ENCODE measurements at places on chromosomes 7 and 10.

- no peak for DNase-seq
Observed at GRCh38 chr7:31311552-31311951, 29.0 kb downstream of the NEUROD6 start.

GRCh38 chr10:47331491-47331890 is 9.2 kb downstream of the GDF2 start:
- no peak for DNase-seq

DNA sequence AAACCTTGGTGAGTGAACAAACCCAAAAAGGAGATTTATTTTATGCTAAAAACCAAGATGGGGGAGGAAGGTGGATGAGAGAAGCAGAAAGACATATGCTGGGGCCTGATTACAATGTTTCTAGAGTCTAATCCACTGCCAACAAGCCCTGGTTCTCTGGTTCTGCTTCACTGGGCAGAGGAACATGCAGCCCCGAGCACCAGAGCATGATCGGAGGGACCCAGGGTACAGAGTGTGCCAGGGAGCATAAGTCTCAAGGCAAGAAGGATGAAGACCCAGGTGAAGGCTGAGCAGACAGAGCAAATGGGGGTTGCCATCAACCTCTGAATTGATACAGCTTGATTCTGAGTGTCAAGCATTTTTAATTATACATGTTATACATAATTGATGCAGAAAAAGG is 30.7 kb downstream of the SLC16A12 start:
- DNase-seq, result no peak

GRCh38 chr10:6840766-6841165 is 260.7 kb upstream of the PRKCQ start:
- DNase-seq, result no peak

DNA sequence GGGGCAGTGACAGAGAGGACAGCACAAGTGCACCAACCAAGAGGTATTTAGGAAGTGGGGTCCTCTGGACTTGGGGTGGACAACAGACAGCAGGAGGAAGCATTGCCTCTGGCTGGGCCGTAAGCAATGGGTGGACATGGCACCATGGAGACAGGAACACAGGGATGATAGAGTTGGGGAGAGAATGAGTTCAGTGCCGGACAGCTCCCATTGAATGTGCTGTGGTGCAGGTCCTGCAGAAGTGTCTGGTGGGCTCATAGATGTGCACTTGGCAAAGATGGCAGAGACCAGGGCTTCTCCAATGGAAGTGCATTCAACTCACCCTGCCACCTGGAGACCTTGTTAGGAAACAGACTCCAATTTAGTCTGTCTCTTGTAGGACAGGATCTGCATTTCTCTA is 341.5 kb upstream of the ZMIZ1 start:
- DNase-seq, result no peak
